ENCODE measurements at places on chromosomes 12 and 14. TPM values are rescaled to one million over a fixed set of nuclear protein-coding genes. Genes with fewer than 3 reads are reported as not detected.

GRCh38 chr14:103628684-103629502 is at the start of gene KLC1:
Gene KLC1, plus strand, starts transcription at chr14:103629211. Its CDS starts 25,354 bp downstream, at chr14:103654565.
- H3K27me3 ChIP-seq = no peaks in the 10 kb centered on the region
- H3K27ac ChIP-seq = peak within 1 kb of the TSS; percentile 87
- peaks cover 12% of the 10 kb centered on the region for H3K36me3 ChIP-seq
- peak within 1 kb of the TSS; percentile 88 for H3K4me3 ChIP-seq
- peak; percentile 86 for DNase-seq
- peaks cover 49% of the 10 kb centered on the region for H3K4me1 ChIP-seq

- no peak overlapping the region for H3K27ac ChIP-seq
- no peak overlapping the region for H3K4me3 ChIP-seq
- no peaks in the 10 kb centered on the region for H3K27me3 ChIP-seq
These were observed 7.4 kb upstream of the HSPB8 start for GRCh38 chr12:119171291-119171690.

DNA sequence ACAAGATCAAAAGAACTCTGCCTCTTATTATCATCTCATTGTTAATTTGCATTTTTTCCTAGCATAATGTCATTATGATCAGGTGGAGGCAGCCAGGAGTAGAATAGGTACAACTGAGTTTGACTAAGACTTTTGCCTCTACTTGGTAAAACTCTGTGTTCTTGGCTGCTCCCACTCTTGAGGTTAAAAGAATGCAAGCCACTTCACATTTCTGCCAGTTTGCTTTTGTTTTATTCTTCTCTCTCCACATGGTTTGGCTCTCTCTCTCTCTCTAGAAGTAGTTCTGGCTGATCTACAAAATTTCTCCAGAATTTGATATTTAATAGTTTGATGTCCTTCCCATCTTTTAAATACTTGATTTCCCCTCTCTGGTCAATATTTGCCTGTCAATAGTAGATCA is 170.7 kb upstream of the E2F7 start:
- H3K27ac ChIP-seq = no peak overlapping the region
- no peaks in the 10 kb centered on the region for H3K27me3 ChIP-seq
- DNase-seq = no peak
- no peaks in the 10 kb centered on the region for H3K4me1 ChIP-seq
- H3K4me3 ChIP-seq = no peak overlapping the region
- H3K36me3 ChIP-seq = no peaks in the 10 kb centered on the region

Gene NELL2
- total RNA-seq = 10.5 TPM

- no peak overlapping the region for H3K27ac ChIP-seq
- no peak overlapping the region for H3K4me3 ChIP-seq
- no peaks in the 10 kb centered on the region for H3K36me3 ChIP-seq
- H3K4me1 ChIP-seq = no peaks in the 10 kb centered on the region
- no peak for DNase-seq
These were observed 460.3 kb downstream of the EGLN3 start for GRCh38 chr14:33490555-33490954.

DNA sequence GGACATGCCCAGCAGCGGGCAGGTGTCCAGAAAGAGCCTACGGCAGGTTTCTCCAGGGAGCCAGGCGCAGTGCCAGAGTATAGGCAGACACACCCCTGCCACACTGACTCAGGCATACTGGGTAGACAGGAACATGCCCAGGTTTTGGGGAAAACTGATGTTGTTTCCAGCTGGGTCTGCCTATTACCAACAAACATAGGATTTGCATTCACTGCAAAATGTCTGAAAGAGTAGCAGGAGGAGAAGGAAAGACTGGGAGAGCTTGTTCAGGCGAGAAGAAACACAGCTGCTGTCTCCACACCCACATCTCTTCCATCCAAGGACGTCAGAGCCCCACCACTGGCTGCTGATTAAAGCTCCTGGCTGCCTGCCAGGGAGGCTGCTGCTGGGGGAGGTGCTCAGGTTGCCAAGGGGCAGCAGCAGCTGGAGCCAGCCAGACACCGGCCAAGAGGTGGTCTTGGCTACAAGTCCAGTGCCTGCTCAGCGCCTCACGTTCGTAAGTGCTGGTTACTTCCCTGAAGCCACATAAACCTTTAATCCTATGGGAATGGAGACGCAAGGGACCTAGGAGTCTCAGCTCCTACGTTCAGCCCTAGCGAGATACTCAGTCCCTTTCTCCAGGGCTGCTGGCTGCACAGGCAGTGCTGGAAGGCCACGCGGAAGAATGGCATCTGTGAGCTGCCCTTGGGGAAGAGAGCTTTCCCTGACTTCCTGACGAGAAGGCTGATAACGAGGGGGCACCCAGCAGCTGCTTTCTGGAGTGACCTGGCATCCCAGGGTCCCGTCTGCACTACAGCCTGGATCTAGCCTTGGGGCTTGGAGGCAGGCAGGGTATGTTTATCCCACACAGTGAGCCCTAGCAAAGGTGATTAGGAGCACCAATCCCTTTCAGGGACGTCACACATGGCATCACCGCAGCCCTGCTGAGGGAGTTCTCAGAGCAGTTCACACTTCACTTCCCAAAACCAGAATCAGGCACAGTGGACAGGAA is 58.1 kb downstream of the PLEKHG3 start:
- H3K4me3 ChIP-seq = no peak overlapping the region
- no peaks in the 10 kb centered on the region for H3K36me3 ChIP-seq
- H3K4me1 ChIP-seq = peaks cover 86% of the 10 kb centered on the region
- DNase-seq = peak; percentile 44

Gene BATF
- total RNA-seq = 66.1 TPM

- H3K4me1 ChIP-seq = peaks cover 25% of the 10 kb centered on the region
- peaks cover 57% of the 10 kb centered on the region for H3K27me3 ChIP-seq
- H3K27ac ChIP-seq = no peak overlapping the region
These were observed 19.9 kb downstream of the MFAP5 start for GRCh38 chr12:8642775-8643174.

GRCh38 chr12:54195737-54196347 is 7.1 kb upstream of the SMUG1 start:
- peaks cover 6% of the 10 kb centered on the region for H3K4me1 ChIP-seq
- H3K36me3 ChIP-seq = no peaks in the 10 kb centered on the region
- H3K27ac ChIP-seq = no peak overlapping the region

Gene KLHDC1
- total RNA-seq = 2.6 TPM

DNA sequence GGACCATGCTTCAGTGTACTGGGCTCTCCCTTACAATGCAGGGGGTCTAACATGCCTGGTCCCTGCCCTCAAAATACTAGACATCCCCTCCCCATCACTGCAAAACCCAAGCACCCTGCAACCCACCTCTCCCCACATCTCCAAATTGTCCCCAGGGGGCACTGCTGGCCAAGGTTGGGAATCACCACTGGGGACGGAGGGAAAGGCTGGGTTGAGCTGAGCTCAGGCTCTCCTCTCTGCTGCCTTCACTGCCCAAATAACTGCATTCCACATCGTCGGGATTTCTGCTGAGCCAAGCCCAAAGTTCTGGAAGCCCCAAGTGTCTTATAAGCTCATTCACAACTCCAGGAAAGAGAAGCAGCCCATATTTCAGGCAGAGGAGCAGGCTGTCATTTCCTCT is 69.6 kb downstream of the NT5DC3 start:
- no peak overlapping the region for H3K27ac ChIP-seq
- H3K36me3 ChIP-seq = no peaks in the 10 kb centered on the region
- no peak overlapping the region for H3K4me3 ChIP-seq
- no peaks in the 10 kb centered on the region for H3K4me1 ChIP-seq
- no peak for DNase-seq

- DNase-seq = no peak
- peaks cover 58% of the 10 kb centered on the region for H3K36me3 ChIP-seq
- peaks cover 24% of the 10 kb centered on the region for H3K4me1 ChIP-seq
- no peak overlapping the region for H3K4me3 ChIP-seq
These were observed 17.7 kb downstream of the PSMC1 start for GRCh38 chr14:90274019-90274418.

Gene FOXG1
- not detected for total RNA-seq

- no peaks in the 10 kb centered on the region for H3K36me3 ChIP-seq
- no peak overlapping the region for H3K27ac ChIP-seq
- DNase-seq = no peak
- H3K4me1 ChIP-seq = no peaks in the 10 kb centered on the region
- no peak overlapping the region for H3K4me3 ChIP-seq
- no peaks in the 10 kb centered on the region for H3K27me3 ChIP-seq
These were observed 4.7 kb upstream of the DIO2 start for GRCh38 chr14:80215756-80216581.

Gene TAS2R9
- total RNA-seq = not detected

GRCh38 chr12:124694250-124694649 is 126.8 kb upstream of the NCOR2 start:
- H3K36me3 ChIP-seq = peaks cover 2% of the 10 kb centered on the region
- H3K27ac ChIP-seq = no peak overlapping the region
- no peak overlapping the region for H3K4me3 ChIP-seq
- peak; percentile 49 for DNase-seq

DNA sequence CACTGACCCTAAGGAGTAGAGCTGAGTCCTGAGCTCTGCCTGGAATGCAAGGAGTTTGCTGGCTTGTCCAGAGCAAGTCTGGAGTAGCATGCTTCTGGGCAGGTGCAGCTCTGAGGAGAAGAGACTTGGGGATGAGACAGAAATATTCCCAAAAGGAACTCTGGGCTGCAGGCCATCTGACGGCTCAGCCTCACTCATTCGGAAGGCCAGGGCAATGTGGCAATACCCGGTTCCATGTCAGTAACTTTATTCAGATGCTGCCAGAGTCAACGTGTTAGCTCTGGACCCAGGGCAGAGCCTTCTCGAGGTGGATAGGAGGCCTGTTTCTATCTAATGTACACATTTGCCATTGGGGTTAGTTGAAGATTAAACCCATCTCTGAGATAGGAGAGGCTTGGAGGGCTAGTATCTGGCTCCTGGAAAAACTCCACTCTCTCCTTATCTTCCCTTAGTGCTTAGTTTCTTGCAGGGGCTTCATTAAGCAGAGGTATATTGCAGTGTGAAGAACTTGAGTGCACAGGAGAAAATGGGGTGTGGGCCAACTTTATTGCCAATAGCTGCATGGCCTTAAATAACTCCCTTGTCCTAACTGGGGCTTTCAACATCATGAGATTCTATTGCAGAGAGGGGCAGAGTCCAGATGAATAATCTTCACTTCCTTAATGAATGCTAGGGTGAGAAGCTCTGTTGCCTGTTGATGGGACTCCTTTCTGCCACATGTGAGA is 65.6 kb downstream of the NTF3 start:
- no peaks in the 10 kb centered on the region for H3K36me3 ChIP-seq
- no peak overlapping the region for H3K27ac ChIP-seq
- no peaks in the 10 kb centered on the region for H3K4me1 ChIP-seq

- H3K4me1 ChIP-seq = peaks cover 2% of the 10 kb centered on the region
- H3K4me3 ChIP-seq = no peak overlapping the region
- H3K27ac ChIP-seq = no peak overlapping the region
- H3K36me3 ChIP-seq = no peaks in the 10 kb centered on the region
- no peak for DNase-seq
These were observed 49.2 kb downstream of the SLC35F4 start for GRCh38 chr14:57816568-57817284.

DNA sequence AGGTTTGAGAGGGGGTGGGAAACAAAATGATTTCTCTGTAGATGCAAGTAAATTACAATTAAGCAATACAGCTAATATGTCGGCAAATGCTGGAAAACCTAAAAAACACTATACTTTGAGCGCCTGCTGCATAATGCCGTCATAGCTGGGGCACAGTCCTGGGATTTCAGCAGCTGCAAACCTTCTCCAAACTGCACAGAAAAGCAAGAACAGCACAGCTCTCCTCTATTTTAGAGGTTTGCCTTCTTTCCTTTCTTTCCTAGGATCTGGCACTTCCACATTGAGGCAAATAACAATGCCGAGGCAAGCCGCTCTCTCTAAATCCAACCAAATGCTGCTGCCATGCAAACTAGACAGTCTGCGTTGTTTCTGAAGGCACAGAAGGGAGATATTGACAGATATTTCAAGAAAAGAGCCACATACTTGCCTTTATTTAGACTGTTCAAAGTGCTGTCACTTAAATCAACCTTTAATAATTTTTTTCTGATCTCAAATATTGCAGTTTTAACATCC is 287.1 kb upstream of the G2E3 start:
- no peaks in the 10 kb centered on the region for H3K4me1 ChIP-seq
- no peak for DNase-seq
- H3K27me3 ChIP-seq = peaks cover 1% of the 10 kb centered on the region
- no peak overlapping the region for H3K4me3 ChIP-seq

- H3K36me3 ChIP-seq = no peaks in the 10 kb centered on the region
- DNase-seq = no peak
- H3K4me3 ChIP-seq = peak overlapping the region; percentile 5
- no peak overlapping the region for H3K27ac ChIP-seq
These were observed 889 bp upstream of the IFT43 start for GRCh38 chr14:75984674-75985073.

- no peak overlapping the region for H3K27ac ChIP-seq
- H3K4me3 ChIP-seq = no peak overlapping the region
- H3K36me3 ChIP-seq = peaks cover 2% of the 10 kb centered on the region
- no peaks in the 10 kb centered on the region for H3K4me1 ChIP-seq
- H3K27me3 ChIP-seq = peaks cover 19% of the 10 kb centered on the region
These were observed 4.4 kb upstream of the FAM186B start for GRCh38 chr12:49609875-49610154.

GRCh38 chr12:94839347-94839746 is 164.2 kb downstream of the NDUFA12 start:
- H3K27ac ChIP-seq = no peak overlapping the region
- no peak for DNase-seq
- H3K36me3 ChIP-seq = no peaks in the 10 kb centered on the region
- peaks cover 10% of the 10 kb centered on the region for H3K27me3 ChIP-seq
- no peaks in the 10 kb centered on the region for H3K4me1 ChIP-seq
- H3K4me3 ChIP-seq = no peak overlapping the region

- no peak overlapping the region for H3K27ac ChIP-seq
- no peak overlapping the region for H3K4me3 ChIP-seq
- DNase-seq = no peak
- no peaks in the 10 kb centered on the region for H3K36me3 ChIP-seq
- H3K27me3 ChIP-seq = peaks cover 4% of the 10 kb centered on the region
- H3K4me1 ChIP-seq = peaks cover 23% of the 10 kb centered on the region
These were observed 13.1 kb upstream of the TAC3 start for GRCh38 chr12:57029457-57029856.

DNA sequence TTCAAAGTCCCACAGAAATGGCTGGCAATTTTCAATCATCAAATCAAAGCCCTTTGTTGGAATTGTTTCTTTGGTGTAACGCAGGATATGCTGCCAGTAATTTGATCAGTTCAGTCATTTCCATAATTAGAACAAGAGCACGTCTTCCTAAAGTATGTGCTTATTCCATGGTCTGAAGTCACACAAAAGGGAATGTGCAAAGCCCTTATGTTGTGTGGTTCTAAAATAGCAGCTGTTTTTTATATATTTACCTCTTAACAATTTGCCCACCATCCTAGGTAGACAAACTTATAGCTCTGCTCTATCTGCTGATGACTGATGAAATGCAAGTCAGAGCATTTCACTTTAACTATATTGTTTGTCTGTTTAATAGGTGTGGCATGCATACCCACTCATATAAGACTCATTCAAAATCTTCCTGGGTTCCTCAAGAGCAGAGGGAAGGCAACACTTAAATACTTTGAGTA is 176.1 kb upstream of the SLC38A2 start:
- no peak overlapping the region for H3K4me3 ChIP-seq
- peaks cover 24% of the 10 kb centered on the region for H3K36me3 ChIP-seq
- H3K27ac ChIP-seq = peak overlapping the region; percentile 89
- no peaks in the 10 kb centered on the region for H3K27me3 ChIP-seq

GRCh38 chr12:107829271-107829670 is 54.8 kb downstream of the ASCL4 start:
- no peak overlapping the region for H3K4me3 ChIP-seq
- H3K36me3 ChIP-seq = peaks cover 6% of the 10 kb centered on the region
- H3K4me1 ChIP-seq = no peaks in the 10 kb centered on the region
- no peak for DNase-seq

GRCh38 chr12:98352218-98352811 is 163.1 kb upstream of the TMPO start:
- no peak overlapping the region for H3K27ac ChIP-seq
- peaks cover 27% of the 10 kb centered on the region for H3K4me1 ChIP-seq
- no peaks in the 10 kb centered on the region for H3K36me3 ChIP-seq
- peaks cover 14% of the 10 kb centered on the region for H3K27me3 ChIP-seq
- no peak for DNase-seq

Measured in activated CD4-positive, alpha-beta memory T cell treated with anti-CD3 and anti-CD28 coated beads, Interleukin-2, amount 10 ng/mL, durations not matched to agents 7 days and 5 days (primary cell).